ENCODE measurements at places on chromosomes 6 and 20.

GRCh38 chr6:161443848-161444247 lies 170.0 kb upstream of the AGPAT4 start:
- DNase-seq = no peak

DNA sequence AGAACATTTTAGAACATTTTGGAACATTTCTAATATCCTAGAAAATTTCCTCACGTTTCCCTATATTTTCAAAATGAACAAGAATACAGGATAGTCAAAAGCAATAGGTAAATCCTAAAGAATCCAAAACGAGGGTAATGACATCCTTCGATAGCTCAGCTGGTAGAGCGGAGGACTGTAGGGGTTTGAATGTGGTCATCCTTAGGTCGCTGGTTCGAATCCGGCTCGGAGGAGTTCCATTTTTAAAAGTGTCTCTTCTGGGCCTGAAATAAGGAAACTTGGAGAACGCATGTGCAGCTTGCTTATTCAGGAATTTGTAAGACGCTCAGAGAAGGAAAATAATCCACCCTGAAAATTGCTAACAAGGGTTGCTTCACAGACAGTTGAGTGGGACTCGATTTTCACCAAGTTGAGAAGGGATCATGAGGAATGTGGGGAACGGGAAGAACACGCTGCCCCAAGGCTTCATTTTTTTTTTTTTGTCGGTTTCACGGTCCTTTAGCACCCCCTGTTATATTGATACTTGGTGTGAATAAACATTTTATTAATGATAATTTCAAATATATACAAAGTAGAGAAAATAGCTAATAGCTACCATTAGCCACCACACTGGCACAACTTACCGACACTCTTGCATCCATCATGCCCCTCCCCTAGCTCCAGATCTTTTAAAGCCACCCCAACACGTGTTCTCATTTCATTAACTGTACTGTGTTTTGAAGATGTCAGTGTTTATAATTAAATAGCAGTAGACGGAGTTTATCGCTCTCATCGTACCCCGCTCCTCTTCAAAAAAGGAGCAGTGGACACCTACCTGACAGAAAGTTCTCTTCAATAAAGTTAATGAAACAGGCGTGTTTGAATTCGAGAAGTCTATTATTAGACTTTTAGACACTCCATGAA lies 1.8 kb upstream of the ABT1 start:
- no peak for DNase-seq

DNA sequence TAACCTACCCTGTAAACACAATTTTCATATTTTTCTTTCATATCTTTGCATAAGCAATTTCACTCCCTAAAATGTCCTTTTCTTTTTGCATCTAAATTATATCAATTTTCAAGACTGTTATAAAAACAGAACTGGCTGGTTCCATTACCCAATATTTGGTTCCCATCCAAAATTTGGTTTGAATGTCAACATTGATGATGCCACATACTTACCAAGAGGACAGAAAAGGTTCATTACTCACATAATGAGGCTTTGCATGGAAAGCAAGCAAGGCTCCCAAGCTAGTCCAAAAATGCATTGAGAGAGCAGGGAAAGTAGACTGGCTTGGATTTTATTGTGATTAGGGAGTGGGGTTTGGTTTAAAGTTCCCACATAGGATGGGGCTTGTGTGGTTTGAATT lies 144.4 kb upstream of the AKIRIN2 start:
- DNase-seq = no peak

- no peak for DNase-seq
Measured at GRCh38 chr20:50928469-50928868, 2.8 kb downstream of the ADNP start.

- DNase-seq = no peak
Measured at GRCh38 chr6:54897462-54898189, 51.1 kb downstream of the FAM83B start.

- DNase-seq = no peak
Measured at GRCh38 chr20:44409132-44409600, 53.7 kb downstream of the HNF4A start.

- no peak for DNase-seq
Measured at GRCh38 chr6:2794171-2794730, 29.1 kb downstream of the WRNIP1 start.

DNA sequence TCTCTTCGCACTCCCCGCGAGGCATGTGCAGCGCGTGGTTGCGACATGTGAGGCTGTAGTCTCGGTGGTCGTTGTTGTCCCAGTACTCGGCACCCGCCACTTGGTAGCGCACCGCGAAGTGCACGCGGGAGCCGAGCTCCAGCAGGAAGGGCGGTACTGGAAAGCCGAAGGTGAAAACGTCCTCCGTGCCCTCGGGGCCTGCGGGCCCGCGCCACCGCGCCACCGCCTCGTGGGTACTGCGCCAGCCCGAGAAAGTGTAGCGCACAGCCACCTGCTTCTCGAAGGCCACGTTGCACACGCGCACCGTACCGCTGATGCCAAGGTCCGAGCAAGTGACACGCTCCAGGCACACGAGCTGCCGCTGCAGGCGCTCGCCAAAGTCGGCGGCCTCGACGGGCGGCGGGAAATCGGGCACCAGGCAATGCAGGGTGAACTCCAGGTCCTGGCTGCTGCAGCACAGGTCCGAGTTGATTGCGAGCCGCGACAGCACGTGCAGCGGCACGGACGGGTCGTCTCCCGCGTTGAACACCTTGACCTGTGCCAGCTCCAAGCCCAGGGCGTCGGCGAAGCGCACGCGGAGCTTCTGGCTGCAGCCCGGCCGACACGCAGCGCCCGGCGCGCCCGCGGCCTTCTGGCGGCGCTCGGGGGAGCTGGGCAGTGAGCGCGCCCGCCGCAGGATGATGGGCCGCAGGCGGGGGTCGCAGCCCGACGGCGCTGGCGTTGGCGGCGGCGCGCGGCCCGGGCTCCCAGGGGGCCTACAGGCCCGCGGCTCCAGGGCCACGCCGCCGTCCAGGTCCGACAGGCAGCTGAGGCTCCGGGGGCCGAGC lies 840 bp downstream of the PPP1R3D start:
- no peak for DNase-seq

- DNase-seq = no peak
Measured at GRCh38 chr6:82889143-82889542, 176.5 kb downstream of the UBE3D start.

- no peak for DNase-seq
Measured at GRCh38 chr6:170480050-170480692, 72.9 kb downstream of the PSMB1 start.

DNA sequence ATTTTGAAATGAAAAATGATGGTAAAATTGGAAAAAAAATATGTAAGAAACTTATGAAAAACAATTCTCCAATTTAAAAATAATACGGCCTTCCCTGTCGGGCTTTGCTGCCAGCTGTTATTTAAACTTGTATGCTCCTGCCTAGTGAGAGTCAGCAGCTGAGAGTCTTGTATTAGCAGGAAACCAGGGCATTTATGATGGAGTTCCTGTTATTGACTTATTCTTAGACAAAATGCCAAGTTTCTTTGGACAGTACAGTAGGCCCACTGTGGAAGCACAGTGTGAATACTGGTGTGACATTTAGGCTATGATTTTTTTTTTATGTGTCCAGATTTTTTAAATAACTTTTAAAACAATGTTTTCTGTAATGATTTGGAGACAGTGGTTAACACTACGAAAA lies 42.1 kb downstream of the GMDS start:
- DNase-seq = no peak

- DNase-seq = no peak
Measured at GRCh38 chr6:43570876-43571441, 4.9 kb downstream of the XPO5 start.

DNA sequence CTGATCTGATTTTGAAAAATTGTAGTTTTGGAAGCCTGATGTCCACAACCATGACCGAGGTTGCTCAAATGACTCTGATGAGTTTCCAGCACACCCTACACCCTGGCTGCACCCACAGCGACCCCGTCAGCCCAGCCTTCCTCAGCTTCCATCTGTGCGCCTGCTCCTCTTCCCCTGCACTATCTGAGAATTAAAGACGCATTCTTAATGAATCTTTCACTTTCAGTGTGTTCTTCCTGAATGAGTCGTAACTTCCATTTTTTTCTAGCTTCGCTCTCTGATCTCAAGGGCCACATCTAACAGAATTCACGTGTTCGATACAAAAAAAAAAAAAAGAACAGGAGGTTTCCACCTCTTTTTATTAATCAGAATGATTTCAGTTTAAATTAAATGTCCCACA lies 21.3 kb upstream of the RREB1 start:
- peak; percentile 20 for DNase-seq

DNA sequence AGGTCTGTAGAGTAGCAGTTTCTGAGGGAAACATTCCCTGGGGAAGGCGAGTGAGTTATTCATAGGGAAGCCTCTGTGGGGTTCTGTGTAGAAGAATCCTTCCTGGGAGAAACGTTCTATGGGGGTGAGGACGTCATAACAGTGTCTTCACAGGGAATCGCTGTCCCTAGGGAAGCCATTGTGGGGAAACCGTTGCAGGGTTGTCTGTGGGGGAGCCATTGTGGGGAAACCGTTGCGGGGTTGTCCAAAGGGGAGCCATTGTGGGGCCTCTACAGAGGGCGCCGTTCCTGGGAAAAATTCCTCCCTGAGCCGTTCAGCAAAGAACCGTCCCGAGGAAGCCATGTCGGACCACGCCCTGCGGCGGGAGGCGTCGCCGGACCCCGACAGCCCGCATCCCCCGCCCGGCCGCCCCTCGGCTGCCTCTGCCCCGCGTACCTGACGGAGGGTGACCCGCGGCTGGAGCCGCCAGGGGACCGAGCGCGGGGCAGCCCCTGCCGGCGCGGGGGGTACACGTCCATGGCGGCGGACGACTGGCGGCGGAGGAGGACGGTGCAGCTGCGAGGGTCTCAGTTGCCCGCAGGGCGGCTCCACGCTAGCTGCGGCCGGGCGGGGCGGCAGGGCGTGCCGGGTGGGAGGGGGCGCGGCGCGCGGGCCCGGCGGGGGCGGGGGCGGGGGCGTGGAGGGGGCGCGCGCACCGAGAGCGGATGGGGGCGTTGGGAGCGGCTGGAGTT lies at the start of gene DNAAF9:
DNAAF9 (minus strand) TSS at position 630 of the 731 bp plus-strand sequence; CDS start at position 518, 112 bp downstream.
- DNase-seq = peak; percentile 18

GRCh38 chr6:13872681-13873080 lies 52.1 kb upstream of the RNF182 start:
- no peak for DNase-seq

GRCh38 chr6:160130729-160131484 lies 9.3 kb downstream of the SLC22A1 start:
- DNase-seq = no peak

DNA sequence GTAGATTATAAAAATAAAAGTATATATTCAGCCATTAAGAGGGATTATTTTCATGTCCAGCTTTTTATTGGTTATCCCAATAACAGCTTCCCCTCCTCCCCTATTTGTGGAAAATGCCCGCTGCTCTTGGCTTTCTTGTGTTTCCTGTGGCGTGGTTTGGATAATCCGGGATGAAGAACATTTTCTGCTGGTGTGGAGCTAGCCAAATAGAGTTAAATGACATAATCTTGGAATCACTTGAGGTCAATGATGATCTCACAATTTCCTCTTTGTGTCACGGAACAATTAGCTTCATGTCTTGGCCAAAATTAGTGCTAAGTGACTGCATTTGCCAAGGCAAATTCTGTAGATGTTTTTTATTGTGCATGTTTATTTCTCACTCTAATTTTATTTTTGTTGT lies 394.0 kb downstream of the LAMA2 start:
- DNase-seq = no peak

DNA sequence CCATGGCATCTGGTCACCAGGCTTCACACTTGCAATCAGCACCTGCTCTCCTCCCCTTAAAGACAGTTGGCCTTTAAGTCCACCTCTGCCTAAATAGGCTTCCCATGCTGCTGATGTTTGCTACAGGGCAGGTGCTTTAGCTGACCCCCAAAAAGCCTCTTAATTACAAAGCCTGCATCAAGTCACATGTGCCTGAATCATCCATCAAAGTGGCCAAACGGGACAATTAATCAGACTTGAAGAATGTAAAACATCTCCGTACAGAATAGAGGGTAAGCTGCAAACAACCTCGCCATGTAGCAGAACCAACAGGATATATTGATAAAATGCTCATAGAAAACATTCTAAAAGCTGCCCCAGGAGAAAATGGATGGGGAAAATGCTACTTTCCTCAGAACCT lies 7.4 kb downstream of the LY86 start:
- DNase-seq = no peak

GRCh38 chr6:35677456-35677855 lies 11.3 kb downstream of the FKBP5 start:
- no peak for DNase-seq

- DNase-seq = no peak
Measured at GRCh38 chr20:35297155-35297554, 4.9 kb upstream of the FAM83C start.

DNA sequence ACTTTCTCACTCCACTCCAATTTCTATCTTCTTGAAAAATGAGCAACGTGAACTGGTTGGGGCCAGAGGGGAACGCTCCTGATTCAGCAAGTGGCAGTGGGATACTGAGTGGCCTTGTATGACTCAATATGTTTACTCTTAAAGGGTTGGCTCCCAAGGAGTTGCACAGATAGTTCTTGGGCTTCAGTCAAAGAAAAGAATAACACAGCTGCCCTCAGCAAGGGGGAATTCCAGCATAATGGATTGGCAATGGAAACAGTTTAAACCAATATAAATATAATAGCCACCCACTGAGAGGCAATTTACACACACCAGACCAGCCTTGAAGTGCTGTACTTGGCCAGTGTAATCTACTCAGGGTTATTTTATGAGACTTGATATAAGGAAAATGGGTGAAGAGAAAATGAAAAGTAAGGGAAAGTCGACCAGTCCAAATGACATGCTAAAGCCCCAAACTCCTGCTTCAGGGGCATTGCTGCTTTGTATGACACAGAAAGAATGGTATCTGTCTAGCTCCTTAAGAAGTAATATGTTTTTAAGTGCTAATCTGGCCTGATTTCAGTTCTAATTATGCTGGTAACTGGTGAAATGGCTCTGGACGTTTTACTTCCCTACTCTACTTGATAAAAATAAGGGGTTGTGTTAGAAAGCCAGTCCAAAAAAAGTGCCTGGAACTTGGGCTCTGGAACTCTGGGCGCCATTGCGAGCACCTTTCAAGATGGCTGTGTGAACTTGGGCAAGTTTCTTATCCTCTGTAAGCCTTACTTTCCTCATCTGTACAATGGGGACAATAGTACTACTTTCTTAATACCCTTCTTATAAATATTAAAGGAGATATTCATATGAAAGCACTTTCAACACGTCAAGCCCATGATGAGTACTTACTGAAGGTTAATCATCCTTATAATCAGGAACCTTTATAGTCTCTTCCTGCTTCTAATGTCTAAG lies 712.9 kb upstream of the MAP3K7 start:
- no peak for DNase-seq

GRCh38 chr20:50600281-50600895 lies 90.2 kb downstream of the PTPN1 start:
- no peak for DNase-seq

DNA sequence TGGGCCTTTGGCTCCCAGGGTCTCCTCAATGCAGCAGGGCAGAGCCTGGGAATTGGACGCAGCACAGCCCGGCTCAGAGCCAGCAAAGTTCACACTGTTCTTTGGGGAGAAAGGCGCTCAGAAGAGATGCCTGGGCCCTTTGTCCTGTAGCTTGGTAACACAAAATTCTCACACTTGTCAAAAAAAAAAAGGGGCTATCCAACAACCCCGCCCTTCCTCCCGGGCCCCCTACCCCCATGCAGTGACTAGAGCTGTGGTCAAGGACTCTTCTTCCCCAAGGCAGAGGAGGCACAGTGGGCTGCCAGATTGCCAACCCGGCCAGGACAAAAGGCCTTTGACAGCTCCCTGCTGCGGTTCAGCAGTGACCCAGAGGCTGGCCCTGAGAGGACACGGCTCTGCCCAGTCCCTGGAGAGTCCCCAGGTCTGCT lies 2.0 kb downstream of the NKAIN4 start:
- DNase-seq = no peak

GRCh38 chr6:130229645-130230044 lies 6.9 kb upstream of the SAMD3 start:
- DNase-seq = no peak
